ENCODE measurements at places on chromosomes 13 and 19. TPM values are rescaled to one million over a fixed set of nuclear protein-coding genes. Genes with fewer than 3 reads are reported as not detected.

The INSR gene
- total RNA-seq, result 18.9 TPM

DNA sequence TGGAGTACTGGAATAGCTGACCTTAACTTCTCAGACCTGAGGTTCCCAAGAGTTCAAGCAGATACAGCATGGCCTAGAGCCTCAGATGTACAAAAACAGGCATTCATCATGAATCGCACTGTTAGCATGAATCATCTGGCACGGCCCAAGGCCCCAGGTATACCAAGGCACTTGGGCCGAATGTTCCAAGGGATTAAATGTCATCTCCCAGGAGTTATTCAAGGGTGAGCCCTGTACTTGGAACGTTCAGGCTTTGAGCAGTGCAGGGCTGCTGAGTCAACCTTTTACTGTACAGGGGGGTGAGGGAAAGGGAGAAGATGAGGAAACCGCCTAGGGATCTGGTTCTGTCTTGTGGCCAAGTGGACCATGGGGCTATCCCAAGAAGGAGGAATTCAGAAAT lies 6.3 kb downstream of the KLK3 start:
- DNase-seq, result no peak

DNA sequence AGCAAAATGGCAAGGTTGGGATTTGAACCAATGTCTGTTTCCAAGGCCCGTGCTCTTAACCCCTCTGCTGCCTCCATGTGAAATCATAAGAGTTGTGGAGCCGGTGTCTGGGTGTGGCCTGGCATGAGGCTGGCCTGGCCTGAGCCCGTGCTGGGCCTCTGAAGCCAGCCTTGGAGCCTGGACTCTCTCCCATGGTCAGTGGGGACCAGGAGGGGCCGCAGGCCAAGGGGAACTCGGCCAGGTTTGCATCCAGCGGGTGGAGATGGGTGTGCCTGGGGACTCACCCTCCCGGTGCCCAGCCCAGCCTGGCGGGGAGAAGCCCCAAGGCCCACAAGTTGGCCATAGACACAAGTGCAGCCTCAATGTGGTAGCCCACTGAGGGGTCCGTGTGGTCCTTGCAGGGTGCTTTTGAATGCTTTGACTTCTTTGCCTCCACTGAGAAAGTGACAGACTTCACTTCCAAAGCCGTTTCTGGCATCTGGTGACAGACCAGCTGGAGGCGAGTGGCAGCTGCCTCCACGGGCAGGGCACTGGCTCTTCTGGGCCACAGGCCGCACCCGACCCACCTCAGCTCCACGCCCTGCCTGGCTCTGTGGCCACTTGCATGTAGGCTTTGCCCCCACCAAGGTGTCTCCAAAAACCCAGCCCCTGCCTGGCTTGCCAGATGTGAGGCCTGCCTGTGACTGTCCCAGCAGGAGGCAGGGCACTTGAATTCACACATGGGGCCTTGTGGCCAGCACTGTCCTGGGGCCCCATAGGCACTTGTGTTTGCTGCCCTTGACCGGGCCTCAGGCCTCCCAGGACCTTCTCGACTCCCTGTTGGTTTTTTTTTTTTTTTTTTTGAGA lies 26.2 kb upstream of the NCCRP1 start:
- DNase-seq, result no peak

DNA sequence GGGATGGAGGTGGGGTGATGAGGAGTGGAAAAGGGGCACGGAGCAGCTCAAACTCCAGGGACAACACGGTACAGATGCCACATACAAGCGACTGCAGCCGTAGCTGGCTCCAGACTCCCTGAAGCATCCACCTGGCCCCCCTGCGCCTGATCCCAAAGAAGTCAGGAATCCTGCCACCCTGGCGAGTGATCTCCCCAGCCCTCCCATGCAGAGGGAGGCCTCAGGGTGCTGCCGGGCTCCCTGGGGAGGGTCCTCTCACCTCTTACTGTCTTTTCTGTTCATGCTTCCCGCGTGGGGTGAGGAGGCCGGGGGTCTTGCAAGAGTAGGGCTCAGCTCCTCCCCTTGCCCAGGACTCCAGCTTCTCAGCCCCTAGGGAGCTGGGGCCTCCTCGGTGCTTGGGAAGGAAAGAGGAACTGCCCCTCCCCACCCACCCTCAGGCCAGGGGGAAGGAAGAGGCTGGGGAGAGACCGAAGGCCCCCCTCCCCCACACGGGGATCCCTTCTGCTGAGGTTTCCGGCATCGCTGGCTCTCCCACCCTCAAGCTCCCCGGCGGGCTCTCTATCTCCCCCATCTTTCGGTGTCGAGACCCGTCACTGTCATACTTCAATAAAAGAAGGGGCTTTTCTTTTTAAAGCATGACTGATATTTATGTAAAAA lies at the start of gene RASGRP4:
RASGRP4 (minus strand) TSS at position 410 of the 657 bp plus-strand sequence; CDS start at position 282, 128 bp downstream.
- DNase-seq, result no peak

- no peak for DNase-seq
These were observed 294.0 kb downstream of the ITGBL1 start for GRCh38 chr13:101746513-101746912.

GRCh38 chr13:106493533-106494220 lies 41.8 kb downstream of the EFNB2 start:
- DNase-seq, result no peak

The LONP1 gene
- total RNA-seq, result 140 TPM

GRCh38 chr19:29667901-29668341 lies 2.7 kb downstream of the PLEKHF1 start:
- DNase-seq, result no peak

The GFY gene
- total RNA-seq, result not detected
